Central memory CD4-positive, alpha-beta T cell (primary cell): ENCODE measurements at places on chromosomes 11 and 22.

- DNase-seq, result no peak
Observed at GRCh38 chr11:86034710-86035109, 34.2 kb downstream of the PICALM start.

GRCh38 chr22:26330971-26331625 lies 98.0 kb upstream of the ASPHD2 start:
- DNase-seq, result peak; percentile 40

DNA sequence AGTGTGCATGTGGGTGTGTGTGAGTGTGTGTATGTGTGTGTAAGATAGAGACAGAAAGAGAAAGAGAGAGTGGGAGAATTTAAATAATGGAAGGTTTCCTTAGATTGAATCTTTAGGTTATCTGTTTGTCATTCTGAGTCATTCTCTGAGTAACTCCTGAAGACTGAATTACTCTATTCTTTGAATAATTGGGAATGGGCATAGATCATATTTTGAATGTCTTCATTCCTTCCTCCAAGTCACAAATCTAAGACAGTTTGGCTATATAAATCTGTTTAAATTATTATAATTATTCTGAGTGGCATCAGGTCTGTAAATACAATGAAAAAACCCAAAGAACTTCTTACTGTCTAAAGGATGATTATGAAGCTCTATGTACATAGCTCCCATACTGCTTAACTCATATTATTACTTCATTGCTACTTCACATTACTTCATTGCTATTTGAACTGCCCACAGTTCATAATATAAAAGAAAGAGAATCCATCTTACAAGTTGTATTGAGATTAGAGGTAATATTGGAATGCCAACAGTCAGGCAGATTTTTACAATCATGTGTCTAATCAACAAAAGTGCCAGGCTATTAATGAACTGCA lies 346.6 kb upstream of the CCDC179 start:
- no peak for DNase-seq

- no peak for DNase-seq
Observed at GRCh38 chr22:46008291-46008690, 31.3 kb upstream of the WNT7B start.

- no peak for DNase-seq
Observed at GRCh38 chr22:26709617-26710390, 52.4 kb downstream of the MIAT start.

- DNase-seq, result peak; percentile 64
Observed at GRCh38 chr22:38051900-38052862, 5.0 kb upstream of the PICK1 start.

GRCh38 chr11:45371251-45372115 lies 85.3 kb upstream of the SYT13 start:
- peak; percentile 64 for DNase-seq

DNA sequence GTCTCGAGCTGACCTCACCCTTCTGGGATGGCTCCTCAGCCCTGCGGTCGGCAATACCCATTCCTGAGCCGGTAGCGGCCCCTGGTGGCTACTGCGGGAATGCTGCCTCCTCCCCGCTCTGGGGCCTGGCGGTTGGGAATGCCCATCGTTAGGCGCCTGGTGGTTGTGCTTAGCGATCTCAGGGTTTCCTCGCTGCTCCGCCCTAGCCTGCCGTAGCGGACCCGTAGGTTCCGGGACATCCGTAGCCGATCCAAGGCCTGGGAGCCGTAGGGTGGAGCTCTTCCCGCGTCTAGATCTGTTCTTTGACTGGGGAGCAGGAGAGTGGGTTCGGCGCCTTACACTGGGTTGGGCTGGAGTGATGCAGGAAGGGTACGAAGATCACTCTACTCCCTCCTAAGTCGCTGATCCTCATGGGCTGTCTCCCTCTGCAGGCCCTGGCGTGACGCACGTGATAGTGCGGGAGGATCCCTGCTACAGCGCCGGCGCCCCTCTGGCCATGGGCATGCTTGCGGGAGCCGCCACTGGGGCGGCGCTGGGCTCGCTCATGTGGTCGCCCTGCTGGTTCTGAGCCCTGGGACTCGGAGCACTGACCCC lies 14.8 kb downstream of the PLEKHB1 start:
- peak; percentile 70 for DNase-seq

DNA sequence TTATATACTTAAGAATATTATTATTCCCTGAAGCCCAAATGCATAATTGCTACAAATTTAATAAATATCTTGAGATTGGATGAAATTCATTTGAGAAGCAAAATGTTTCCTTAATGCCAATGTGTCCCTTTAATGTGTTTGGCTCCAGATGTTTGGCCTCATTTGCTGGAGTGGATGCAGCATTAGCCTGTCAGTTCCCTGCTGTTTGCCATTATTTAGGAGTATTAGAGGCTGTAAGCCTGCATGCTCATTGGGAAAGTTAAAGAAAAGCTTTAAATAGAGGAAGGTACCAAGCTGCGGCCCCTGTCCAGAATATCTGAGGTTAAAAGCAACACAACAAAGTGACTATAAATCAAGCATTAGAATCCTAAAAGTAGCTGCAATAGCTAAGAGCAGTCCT lies 54.8 kb upstream of the PITPNB start:
- no peak for DNase-seq

DNA sequence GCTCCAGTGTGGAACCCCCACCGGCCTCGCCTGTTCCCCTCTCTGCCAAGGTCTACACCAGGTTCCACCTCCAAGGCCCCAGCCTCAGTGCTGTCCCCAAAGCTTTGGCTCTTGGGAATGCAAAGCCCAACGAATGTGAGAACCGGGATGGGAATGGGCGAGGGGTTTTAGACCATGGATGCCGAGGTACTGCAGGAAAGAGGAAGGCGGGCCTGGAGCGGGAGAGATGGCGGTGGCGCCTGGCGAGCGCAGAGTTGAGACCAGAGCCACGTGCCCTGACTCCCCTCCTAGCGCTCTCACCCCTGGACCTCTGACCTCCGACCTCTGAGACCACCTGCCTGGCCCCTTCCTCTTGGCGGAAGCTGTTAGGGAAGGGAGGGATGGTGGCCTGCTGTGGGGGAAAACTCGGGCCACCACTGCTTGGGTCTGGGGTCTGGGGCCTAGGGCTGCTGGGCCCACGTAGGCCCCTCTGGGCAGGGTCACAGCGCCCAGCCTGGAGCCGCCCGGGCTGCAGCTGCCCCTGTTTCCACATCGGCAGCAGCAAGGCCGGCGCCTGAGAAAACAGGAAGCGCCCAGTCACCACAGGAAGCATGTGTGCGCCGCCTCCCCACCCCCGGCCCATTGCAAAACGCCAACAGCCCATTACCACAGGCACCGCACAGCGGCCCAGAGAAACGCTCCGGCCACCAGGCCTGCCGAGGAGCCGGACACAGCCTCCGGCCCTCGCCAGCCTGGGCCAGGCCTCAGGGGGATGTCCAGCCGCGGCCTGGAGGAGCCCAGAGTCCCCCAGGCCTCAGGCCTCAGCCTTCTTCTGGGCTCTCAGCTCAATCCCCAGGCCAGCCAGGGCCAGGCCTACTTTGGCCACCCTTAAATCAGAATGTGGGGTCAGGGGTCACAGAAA lies 13.8 kb upstream of the SLC39A13 start:
- peak; percentile 38 for DNase-seq

- DNase-seq, result no peak
Observed at GRCh38 chr11:65445101-65445603, 22.6 kb downstream of the NEAT1 start.

GRCh38 chr11:117934526-117935307 lies 5.5 kb upstream of the TMPRSS13 start:
- no peak for DNase-seq

- DNase-seq, result no peak
Observed at GRCh38 chr11:97225794-97226193, 836.0 kb downstream of the JRKL start.

DNA sequence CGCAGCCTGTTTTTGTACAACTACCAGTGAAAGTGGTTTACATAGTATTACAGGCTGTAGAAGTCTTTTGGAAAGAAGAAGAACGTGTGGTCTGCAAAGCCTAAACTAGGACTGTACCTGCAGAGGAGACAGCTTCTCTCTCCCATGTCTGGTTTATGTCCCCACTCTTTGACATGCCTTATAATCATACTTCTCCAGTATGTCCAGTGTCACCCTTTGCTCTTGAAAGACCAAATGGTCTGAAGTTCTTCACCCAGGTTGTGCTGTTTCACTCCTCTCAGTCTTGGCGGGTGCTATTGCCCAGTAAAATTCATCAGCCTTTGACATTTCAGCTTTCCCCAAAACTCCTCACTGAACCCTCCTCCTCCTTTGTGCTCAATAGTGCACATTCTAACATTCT lies 676.0 kb upstream of the TENM4 start:
- no peak for DNase-seq

DNA sequence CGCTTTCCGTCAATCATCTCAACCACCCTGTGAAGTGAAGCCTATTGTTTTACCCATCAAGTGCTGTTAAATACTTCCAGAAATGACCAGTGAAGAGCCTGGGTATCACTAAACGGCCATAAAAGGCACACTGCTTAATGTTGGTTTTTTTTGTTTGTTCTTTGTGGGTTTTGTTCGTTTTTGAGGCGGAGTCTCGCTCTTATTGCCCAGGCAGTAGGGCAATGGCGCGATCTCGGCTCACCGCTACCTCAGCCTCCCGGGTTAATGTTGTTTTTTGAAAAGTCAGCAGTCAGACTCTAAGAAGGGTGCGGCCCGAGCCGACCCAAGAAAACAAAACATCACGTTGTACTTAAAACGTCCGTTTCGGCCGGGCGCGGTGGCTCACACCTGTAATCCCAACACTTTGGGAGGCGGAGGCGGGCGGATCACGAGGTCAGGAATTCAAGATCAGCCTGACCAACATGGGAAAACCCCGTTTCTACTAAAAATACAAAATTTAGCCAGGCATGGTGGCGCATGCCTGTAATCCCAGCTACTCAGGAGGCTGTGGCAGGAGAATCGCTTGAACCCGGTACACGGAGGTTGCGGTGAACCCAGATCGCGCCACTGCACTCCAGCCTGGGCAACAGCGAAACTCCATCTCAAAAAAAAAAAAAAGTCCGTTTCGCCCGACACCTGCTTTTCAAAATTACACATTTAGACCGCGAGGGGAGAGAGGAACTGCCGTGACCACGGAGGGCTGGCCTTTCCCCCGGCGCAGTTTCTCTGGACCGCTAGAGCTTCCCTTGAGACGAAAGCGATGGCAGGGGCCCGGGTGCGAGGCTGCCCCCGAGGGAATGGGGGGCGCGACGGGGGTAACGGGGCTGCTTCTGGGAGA lies 714 bp downstream of the CD59 start:
- peak; percentile 48 for DNase-seq

DNA sequence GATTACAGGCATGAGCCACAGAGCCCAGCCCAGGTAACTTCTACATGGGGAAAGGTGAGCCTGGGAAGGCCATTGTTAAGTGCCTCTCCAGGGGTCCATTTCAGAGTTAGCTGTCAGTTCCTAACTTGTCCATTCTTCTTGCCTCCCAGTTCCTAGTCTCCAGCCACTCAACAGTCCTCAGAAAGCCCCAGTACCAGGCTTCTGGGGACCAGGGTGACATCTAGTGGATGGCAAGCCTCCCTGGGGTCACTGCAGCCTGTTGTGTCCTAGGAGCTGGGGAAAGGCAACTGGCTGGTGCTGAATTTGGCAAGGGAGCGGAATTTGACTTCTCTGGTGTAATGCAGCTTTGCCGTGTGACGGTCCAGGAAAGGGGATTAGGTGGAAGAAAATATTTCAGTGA lies 2.1 kb downstream of the LGALS12 start:
- no peak for DNase-seq

GRCh38 chr22:30459181-30460052 lies 12.4 kb downstream of the SEC14L3 start:
- no peak for DNase-seq

GRCh38 chr11:57087991-57088390 lies 93.8 kb upstream of the LRRC55 start:
- no peak for DNase-seq

DNA sequence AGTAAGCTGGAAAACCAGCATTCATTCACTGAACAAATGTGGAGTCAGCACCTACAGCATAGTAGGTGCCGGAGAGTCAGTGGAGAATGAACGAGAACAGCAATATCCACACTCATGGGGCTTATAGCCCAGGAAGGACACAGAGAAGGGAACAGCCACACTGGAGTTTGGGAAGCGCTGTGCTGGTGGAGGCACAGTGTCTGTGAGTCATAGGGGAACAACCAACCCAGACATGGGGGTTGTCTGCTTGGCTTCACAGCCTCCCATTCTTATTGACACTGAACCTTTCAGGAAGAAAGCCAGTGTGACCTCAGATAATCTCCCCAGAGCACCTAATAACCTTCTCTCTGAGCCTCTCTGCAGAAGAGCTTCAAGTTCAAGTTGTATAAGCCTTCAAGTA lies 56.6 kb upstream of the UBASH3B start:
- no peak for DNase-seq

DNA sequence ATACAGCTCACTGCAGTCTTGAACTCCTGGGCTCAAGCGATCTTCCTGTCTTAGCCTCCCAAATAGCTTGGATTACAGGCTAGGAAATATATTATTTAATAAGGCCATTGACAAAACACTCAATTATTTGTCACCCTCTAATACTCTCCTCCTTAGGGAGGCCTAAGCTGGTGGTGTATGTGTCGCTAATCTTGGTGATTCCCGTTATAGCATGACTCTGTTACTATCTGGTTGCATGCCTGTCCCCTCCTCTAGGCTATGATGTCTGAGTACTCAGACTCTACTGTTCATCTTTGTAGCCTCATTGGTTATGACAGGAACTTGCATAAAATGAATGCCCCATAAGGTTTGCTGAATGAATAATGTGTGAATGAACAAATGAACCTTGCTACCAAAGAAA lies 87.6 kb downstream of the USP35 start:
- no peak for DNase-seq
